Activated T-cell treated with anti-CD3 and anti-CD28 coated beads, Interleukin-2, amount 50 U/mL, for 72 hours (primary cell): ENCODE measurements at places on chromosomes 4 and X. TPM values are rescaled to one million over a fixed set of nuclear protein-coding genes. Genes with fewer than 3 reads are reported as not detected.

Gene SULT1B1
- total RNA-seq, result 3.3 TPM

Gene MAGED1
- 48.9 TPM for total RNA-seq

DNA sequence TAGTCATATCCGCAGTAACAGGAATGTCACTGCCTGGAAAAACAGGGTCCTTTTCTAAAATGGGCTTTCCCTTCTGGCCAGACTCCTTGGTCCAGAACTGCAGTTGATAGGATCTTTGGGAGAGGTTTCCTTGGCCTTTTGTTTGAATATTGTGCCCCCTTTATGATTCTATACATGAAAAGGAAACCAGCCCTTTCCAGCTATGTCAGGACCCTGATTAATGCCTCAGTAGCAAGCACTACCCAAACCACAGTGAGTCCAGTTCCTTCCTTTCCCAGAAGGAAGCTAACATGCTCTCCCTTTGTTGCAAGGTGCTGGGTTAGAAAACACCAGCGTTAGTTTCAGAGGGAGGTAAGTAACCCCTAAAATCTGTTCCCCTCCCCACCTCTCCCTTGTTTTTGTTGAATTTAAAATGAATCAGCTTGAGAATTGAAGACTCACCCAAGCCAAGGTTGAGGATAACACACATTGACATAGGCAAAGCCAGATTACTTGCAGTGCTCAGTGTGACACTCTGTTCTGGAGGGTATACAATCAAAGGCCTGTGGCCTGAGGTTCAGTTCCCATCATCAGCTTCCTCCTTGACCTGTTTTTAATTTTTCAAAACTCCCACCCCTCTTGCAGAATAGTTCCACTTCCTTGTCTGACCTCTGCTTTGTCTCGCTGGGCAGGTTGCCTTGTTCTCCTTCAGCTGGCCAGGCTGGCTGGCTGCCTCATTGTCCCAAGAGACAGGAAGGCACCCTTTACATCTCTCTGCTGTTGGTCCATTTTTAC, 87.6 kb upstream of the PLAC1 start:
- DNase-seq, result no peak

DNA sequence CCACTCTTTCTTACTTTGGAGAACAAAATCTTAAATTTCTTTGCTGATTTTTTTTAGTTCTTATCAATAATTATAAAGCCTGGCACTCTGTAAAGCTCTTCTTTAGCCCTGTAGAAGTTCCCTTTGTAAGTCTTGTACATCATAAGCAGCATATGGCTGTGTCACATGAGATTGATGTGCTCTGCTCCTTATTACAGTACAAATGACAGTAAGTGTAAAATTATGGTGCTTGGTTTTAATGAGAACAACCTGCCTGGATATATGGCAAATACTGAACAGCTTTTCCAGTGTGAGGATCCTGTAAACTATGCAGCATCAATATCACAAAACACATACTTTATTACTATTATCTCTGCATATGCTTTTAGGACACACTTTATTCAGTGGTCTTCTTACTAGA, 145.9 kb upstream of the GNPDA2 start:
- no peak for DNase-seq
